ENCODE measurements at places on chromosomes 13 and 19.

GRCh38 chr13:106118996-106119395, 416.5 kb downstream of the EFNB2 start:
- no peak for DNase-seq

DNA sequence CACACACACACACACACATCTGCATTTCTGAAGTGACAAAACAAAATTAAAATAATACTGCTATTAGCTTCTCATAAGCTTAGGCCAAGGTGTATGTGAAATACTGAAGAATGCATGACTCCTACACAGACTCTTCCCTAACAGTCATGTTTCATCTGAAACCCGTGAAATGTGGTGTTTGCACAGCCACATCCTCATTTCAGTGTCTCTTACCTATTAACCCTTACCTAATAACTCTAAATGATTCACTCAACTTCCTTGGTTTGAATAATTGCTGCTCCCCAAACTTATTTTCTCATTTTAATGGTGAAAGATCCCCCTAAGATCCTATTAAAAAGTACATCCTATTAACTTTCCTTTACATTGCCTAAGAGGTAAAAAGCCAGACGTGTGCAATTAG, 117.6 kb downstream of the MIPEP start:
- DNase-seq, result no peak

DNA sequence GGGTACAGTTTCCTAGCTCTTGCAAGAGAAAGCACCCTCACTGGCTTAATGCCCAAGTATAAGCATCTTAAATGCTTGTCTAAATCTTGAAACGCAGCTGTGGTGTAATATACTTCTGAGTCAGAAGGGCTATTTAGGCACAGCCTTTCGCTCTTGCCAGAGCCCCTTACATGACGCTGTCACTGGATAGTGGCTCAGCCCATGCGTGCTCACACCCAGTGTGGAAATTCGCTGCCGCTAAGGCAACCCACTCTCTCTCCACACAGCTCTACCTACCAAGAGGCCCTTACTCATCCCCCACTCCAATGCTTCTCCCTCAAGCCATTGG, 24.0 kb downstream of the UQCRFS1 start:
- DNase-seq, result no peak

DNA sequence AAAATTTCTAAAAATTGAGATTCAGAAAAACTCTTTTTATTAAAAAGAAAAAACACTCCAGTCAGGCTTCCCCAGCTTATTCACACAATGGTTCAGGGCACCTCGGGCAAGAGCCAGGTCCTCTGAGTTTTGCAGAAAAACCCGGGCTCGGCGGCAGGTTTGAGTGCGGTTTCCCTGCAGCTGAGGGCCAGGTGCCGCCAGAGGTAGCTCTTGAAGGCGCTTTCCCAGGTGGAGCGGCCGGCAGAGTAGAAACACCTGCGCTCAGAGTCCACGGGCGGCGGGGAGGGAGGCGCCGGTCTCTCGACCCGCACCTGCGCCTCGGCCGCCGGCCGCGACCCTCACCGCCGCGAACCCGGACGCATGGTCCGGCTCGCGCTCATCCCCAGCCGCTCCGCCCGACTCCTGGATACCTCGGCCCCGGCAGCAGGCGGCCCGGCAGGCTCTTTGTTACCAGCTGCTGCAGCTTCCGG, 444 bp downstream of the PROSER1 start:
- DNase-seq, result no peak

- DNase-seq, result no peak
Observed at GRCh38 chr13:113634279-113635047, 23.5 kb downstream of the ATP4B start.

GRCh38 chr13:26270707-26271106, 16.8 kb downstream of the CDK8 start:
- no peak for DNase-seq

DNA sequence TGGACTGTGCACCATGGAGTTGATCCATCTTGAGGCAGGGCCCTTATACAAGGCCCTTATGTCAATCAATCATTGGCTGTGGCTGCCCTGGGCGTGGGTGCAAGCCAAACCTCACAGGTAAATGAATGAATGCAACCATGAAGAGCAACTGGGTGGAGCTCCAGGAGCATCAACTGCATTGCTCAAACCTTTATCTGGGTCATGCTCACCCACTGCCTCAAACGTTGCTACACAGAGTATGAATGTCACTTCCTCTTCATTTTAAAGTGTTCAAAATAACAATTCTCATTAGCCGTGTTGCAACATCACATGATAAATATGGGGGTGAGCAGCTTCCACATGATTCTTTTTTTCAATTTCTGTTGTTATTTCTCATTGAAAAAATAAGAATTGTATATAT, 6.4 kb upstream of the ZNF333 start:
- no peak for DNase-seq

GRCh38 chr13:40692946-40693345, 26.5 kb upstream of the FOXO1 start:
- no peak for DNase-seq

- DNase-seq, result no peak
Observed at GRCh38 chr13:46290434-46290833, 78.7 kb downstream of the LRRC63 start.

- DNase-seq, result no peak
Observed at GRCh38 chr19:19213426-19214158, 1.8 kb downstream of the NCAN start.

DNA sequence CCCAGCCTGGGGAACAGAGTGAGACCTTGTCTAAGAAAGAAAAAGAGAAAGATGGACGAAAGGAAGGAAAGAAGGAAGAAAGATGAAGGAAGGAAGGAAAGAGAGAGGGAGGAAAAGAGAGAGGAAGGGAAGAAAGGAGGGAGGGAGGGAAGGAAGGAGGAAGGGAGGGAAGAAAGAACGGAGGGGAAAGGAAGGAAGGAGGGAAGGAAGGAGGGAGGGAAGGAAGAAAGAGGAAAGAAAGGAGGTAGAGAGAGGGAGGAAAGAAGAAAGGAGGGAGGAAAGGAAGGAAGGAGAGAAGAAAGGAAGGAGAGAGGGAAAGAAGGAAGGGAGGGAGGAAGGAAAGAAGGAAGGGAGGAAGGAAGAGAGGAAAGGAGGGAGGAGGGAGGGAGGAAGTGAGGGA, 20.9 kb downstream of the CABP5 start:
- no peak for DNase-seq

DNA sequence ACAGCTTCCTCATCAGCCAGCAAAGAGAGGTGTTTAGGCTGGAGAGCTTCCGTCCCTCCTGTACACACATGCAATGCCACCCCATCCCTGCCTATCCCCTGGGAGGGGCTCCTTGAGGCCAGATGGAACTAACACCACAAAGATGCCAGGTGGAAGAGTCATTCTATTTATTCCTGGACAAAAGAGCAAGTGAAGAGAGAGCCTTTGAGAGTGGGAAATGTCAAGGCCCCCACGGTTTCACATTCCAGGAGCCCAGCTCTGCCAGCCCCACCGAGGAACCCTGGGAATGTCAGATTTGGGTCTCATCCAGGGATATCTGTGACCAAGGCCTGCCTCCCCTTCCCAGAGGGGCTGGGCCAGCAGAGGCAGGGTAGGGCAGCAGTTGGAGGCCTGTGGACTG, 30.8 kb upstream of the IGFL1 start:
- DNase-seq, result no peak

GRCh38 chr19:28405346-28405742, 807.6 kb downstream of the UQCRFS1 start:
- DNase-seq, result no peak

- DNase-seq, result no peak
Observed at GRCh38 chr13:41697578-41697977, 240.2 kb downstream of the RGCC start.

DNA sequence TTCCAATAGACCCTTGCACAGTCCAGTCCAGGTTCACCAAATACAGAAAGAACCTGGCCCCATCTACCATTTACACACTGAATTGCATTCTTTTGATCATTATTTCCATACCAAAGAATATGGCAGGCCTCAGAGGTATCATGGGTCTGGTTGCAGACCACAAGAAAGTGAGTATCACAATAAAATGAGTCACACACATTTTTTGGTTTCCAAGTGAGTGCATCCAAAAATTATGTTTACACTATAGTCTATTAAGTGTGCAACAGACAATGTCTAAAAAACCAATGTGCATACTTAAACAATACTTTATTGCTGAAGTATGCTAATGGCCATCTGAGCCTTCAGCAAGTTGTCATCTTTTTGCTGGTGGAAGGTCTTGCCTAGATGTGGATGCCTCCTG, 105.3 kb downstream of the SPACA7 start:
- DNase-seq, result no peak

DNA sequence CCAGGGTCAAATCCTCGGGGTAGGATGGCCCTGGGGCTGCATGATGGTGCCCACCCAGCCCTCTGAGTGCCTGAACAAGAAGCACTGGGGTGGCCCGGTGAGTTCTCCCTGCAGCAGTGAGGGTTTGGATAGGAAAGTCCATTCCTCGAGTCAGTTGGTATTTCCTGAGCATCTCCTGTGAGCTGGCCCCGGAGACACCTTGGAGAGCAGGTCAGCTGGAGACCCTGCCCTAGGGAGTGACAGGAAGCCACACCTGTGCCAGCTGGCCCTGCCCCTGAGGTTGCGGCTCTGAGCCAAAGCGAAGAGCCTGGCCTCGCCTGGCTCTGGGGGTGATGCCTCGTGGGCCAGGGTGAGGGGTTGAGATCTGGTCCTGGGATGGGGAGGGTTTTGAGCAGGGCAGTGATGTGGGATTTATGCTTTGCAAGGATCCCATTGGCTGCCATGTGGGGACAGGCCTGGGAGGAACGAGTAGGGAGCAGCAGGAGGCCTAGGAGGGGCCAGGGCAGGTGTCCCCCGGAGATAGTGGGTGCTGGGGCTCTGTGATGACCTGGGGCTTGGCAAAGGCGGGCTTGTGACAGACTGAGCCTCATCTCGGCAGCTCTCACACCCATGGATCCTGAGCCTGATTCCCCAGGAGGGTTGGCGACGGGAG, 16.0 kb downstream of the CRTC1 start:
- DNase-seq, result no peak

DNA sequence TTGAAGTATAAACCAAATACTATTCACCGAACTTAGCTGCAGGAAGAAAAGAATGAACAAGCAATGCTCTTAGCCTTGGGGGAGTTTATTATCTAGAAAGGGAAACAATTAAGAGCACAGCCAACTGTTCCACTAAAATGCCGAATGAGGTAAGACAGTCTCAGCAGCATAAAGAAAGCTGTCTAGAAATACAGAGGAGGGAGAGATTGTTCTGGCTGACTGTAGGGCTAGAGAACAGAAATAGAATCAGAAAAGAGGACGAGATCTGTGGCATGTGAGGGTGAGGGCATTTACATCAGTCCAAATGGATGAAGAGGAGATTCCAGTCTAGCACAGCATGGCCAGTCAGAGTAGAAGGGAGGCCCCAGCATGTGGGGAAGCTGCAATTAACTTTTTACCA, 56.8 kb upstream of the TNFRSF19 start:
- no peak for DNase-seq

GRCh38 chr13:98825659-98826058, 73.2 kb upstream of the SLC15A1 start:
- no peak for DNase-seq

GRCh38 chr19:15296841-15297415, 35.4 kb downstream of the BRD4 start:
- no peak for DNase-seq

GRCh38 chr19:35657904-35658700, 8.2 kb upstream of the UPK1A start:
- DNase-seq, result no peak

DNA sequence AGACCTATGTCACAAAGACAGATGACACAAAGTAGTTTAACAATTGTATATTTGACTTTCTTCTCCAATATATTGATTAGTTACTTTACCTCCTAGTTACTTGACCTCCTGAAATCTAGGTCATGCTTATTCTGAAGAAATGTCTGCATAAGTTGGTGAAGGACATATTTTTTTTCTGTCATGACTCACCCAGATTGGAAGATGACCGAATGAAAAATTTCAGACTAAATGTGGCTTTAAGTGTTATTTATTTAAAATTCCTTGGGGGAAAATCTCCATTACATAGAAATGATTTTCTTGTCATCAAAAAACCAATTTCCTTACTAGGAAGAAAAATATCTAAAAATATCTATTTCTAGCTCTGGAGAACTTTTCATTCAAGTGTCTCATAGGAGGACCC, 217.1 kb downstream of the POSTN start:
- no peak for DNase-seq

DNA sequence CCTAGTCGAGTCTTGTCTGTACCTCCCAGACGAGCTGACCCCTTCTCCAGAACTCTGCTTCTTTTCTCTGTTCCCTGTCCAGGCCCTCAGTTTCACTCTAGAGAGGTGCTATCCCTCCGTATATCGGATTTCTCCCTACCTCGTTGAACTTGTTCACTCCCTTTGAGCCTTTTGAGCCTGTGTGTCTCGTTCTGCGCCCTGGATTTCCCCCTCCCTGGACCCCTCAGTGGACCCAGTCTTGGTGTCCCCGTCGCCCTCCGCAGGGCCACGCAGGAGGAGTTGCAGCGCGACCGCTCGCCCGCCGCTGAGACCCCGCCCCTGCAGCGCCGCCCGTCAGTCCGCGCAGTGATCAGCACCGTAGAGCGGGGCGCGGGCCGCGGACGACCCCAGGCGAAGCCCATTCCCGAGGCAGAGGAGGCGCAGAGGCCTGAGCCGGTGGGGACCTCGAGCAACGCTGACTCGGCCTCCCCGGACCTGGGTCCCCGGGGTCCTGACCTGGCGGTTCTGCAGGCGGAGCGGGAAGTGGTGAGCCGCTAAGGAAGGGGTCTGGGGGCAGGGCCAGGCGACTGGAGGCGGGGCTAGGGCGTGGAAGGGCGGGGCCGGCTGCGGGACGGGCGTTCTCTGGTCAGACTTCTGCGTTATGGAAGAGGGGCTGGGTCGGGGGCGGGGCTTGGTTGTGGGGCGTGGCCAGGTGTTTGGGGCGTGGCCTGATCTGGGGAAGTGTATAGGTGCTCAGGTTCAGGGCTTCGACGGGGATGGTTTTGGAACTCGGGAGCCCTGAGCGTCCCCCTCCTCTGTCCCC, 5.5 kb downstream of the EPS8L1 start:
- DNase-seq, result peak; percentile 67

GRCh38 chr19:35432911-35433310, 15.1 kb upstream of the FFAR2 start:
- no peak for DNase-seq

DNA sequence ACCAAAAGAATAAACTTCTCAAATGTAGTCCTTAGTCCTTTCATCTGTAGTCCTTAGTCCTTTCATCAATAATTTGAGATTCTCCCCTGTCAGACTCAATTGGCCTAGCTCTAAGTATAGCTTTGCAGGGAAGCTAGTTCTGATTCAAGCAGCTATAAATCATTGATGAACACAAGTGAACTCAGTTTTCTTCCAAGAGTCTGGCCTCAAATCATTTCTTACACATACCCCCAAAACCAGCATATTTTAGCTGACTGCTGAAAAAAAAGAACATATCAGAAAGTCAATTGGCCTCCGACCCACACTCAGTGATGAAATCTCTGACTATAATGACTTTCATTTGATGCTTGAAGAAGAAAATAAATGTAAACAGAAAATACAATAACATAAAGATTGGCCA, 64.9 kb downstream of the TNFSF11 start:
- no peak for DNase-seq

- no peak for DNase-seq
Observed at GRCh38 chr19:398719-399118, 10.2 kb downstream of the C2CD4C start.

Measured in stimulated activated CD4-positive, alpha-beta T cell treated with anti-CD3 and anti-CD28 coated beads, Interleukin-12 subunit alpha, Interleukin-12 subunit beta, amount 100 ng/mL, for 24 hours (primary cell).